Activated CD4-positive, CD25-positive, alpha-beta regulatory T cell treated with anti-CD3 and anti-CD28 coated beads, Interleukin-2, amount 50 U/mL, for 72 hours (primary cell): ENCODE measurements at places on chromosomes 1 and 21.

GRCh38 chr1:89822999-89823628 lies 2.3 kb downstream of the LRRC8D start:
- DNase-seq: no peak

DNA sequence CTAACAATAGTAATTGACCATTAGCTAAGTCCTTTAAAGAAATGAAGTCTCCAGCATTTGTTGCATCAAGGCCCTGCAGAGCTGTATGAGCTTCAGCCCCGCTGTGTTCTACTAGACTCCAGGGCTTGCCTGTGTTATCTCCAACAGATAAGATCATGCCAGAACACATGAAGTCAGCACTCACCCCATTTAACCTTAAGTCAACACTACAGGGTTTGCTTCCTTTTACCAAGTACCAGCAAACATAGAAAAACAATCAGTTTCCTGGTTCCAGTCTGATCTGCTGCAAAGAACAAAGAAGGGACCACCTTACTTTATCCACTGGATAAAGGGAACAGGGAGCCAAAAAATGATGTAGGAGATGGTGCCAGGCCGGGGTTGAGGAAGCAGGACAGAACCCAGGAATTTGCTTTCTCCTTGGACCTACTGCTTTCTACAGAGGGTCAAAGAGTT lies 41.3 kb upstream of the ENAH start:
- no peak for DNase-seq

- DNase-seq: peak; percentile 57
These were observed 13.0 kb upstream of the LRP8 start for GRCh38 chr1:53340660-53341520.

GRCh38 chr1:240285540-240285939 lies 193.9 kb downstream of the FMN2 start:
- no peak for DNase-seq

GRCh38 chr1:19462781-19463503 lies 22.4 kb downstream of the CAPZB start:
- DNase-seq: no peak

DNA sequence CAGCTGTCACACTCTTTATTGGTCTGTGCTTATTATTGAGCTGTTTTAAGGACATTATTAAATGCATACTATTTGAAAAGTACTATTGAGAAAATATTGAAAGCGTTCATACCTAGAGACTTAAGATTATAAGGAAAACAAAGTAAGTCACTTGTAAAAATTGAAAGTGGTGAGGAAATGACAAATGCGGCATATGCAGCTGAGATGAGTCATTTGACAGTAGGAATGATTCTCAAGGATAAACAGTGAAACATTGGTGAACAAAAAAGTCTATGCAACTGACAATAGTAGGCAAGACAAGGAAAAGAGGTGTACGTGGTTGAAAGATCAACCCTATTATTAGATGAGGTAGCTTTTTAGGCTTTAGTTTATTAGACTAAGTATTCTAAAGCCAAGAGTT lies 82.6 kb upstream of the MAP10 start:
- no peak for DNase-seq

GRCh38 chr1:109060707-109061106 lies 15.1 kb downstream of the TAF13 start:
- DNase-seq: no peak

- DNase-seq: no peak
These were observed 1.1 kb downstream of the RHBDL2 start for GRCh38 chr1:38940339-38941047.

GRCh38 chr1:48608882-48609281 lies 136.9 kb upstream of the SPATA6 start:
- DNase-seq: no peak

DNA sequence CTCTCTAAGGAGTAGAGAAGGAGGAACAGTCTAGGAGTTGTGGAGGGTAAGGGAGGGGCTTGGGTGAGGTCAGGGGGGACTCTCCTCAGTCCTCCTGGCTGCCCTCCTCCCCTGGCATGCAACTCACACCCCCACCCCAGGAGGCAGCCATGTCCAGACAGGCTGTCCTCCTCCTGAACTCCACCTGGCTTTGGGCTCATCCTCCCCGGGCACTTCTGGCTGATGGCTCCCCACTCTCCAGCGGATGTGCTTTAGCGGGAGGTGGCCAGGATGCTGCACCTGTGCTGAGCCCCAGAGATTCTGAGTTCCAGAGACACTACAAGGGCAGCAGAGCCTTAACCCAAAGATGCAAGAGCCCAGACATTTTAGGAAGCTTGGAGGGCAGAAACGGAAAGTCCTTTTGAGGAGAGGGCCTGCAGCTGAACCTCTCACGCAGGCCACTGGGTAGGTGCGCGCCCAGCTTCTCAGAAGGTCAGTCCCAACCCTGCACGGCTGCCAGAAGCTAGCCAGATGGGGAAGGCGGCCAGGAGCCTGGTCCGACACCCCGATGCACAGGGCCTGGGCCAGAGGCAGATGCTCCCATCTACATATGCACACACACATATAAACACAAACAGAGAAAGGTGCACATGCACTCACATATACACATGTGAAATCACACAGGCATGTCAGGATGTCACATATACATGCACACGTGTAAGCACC lies 83.4 kb downstream of the PDE9A start:
- no peak for DNase-seq

- DNase-seq: no peak
These were observed 92.9 kb upstream of the FGGY start for GRCh38 chr1:59204001-59204400.

DNA sequence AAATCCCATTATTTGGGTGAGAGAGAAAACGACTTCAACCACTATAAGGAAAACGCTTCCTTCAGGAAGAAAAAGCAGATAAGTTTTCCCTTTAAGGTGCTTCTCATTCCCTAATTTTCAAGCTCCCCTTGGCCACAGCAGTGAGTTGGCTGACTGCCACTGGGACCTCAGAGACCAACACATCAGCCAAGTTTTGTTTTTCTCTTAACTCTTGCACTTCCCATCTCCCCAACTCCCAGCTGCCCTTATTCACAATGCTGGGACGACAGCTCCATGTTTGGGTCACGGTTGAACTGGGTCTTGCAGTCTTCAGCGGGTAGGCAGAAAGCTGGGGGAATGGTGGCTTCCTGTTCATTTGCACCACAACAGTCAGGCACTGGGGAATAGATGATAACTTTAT lies 18.9 kb downstream of the SGIP1 start:
- DNase-seq: no peak

DNA sequence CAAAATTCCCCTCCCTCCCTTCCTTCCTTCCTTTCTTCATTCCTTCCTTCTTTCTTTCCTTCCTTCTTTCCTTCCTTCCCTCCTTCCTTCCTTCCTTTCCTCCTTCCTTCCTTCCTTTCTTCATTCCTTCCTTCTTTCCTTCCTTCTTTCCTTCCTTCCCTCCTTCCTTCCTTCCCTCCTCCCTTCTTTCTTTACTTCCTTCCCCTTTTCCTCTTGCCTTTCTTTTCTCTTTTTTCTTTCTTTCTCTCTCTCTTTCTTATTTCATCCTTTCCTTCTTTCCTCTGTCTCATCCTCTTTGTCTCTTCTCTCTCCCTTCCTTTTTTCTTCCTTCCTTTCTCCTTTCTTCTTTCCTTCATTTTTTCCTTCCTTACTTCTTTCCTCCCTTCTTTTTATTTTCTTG lies 171.9 kb upstream of the BRINP3 start:
- no peak for DNase-seq

DNA sequence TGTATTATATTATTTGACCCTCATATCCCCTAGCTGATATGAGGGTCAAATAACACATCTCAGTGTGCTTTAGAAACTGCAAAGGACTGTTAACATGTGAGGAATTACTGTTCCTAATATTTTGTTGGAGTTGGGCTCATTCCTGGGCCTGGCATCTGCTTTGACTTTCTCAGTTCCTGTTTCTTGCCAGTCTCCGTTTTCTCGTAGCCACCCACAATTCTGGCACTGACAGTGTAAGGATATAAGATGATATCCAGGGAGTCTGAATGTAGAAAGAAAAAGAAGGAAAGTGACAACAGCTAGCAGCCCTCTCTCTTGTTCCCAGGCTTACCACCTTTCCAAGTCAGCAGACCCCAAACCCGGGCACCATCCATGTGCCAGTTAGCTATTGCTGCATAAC lies 54.4 kb upstream of the SCMH1 start:
- DNase-seq: no peak

DNA sequence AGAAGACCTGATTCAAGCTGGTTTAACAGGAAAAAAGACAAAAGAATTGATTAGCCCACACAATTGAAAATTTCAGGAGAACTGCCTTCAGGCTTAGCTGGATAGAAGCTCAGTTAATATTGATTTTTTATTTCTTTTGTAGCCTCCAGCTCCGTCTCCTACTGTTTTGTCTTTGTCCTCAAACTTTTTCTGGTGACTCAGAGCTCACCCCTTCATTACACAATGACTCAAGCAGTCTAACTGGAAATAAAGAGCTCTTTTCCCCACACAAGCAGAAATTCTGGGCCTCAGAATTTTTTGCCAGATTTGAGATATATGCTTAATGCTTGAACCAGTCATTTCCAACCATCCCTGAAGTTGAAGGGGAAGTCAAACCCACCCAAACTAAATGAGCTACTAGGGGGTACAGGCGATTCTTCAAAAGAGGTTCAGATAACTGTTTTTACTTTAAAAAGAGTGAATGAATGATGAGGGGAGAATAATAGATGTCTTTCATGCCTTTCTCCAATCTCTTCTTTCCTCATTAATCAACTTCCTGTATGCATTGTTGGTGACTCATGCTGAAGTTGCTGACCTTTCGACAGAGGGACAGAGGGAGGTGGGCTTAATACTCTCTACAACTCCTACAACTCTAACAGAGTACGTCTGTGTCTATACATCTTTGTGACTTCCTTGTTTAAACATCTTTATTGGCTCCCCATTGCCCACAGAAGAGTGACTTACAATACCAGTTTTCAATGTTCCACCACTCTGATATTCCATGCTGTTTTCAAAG lies 6.2 kb upstream of the ACP6 start:
- DNase-seq: no peak

DNA sequence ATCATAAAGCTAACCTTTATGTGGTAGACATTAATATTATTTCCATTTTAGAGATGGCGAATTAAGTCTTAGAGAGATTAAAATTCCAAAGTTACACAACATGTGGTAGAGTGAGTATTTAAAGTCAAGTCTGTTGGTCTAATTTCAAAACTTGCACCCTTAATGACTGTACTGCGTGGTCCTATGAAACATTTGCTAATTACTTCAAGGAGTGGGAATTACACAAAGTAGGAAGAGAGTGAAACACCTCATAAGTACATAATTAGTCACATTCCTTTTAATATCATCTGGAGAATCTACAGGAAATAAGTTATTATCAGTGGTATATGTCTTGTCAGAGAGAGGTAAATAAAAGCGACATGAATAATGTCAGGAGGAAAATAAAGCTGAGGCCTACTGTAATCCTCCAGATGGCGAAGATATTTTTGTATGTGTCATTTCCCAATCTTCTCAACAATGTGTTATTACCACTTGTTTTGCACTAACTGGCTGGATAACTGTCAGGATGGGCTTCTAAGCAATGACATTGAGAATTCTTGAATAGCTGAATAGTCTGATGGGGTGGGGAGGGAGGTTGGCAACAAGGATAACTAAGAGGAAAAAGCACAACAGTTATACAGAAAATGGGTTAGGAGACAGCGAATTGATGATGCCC lies 95.5 kb downstream of the TNFSF18 start:
- no peak for DNase-seq

- no peak for DNase-seq
These were observed 633.8 kb downstream of the PTPRC start for GRCh38 chr1:199272628-199273086.

DNA sequence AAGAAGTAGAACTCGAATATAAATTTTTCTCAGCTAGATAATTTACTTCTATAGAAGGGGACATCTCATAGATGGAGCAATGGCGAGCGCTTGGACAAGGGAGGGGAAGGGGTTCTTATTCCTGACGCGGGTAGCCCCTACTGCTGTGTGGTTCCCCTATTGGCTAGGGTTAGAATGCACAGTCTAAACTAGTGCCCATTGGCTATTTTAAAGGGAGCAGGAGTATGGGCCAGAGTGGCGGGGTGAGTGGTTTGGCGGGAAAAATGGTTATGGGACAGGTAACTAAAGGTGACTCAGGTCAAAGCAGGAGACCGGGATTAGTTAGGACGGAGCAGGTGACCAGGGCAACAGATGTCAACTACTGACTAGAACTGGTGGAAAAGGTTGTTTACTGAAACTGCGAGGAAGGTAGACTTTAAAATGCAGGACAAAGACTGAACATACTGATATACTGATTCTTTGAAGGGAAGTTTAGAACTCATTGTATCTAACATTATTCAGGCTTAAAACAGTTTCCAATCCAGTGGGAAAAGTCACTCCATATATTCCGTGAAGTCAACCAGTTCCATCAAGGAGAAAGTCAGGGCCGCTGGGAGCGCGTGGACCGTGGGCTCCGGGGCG lies 940 bp upstream of the ATAD3A start:
- DNase-seq: no peak

- no peak for DNase-seq
These were observed 969.9 kb downstream of the TTLL7 start for GRCh38 chr1:83029050-83029449.

DNA sequence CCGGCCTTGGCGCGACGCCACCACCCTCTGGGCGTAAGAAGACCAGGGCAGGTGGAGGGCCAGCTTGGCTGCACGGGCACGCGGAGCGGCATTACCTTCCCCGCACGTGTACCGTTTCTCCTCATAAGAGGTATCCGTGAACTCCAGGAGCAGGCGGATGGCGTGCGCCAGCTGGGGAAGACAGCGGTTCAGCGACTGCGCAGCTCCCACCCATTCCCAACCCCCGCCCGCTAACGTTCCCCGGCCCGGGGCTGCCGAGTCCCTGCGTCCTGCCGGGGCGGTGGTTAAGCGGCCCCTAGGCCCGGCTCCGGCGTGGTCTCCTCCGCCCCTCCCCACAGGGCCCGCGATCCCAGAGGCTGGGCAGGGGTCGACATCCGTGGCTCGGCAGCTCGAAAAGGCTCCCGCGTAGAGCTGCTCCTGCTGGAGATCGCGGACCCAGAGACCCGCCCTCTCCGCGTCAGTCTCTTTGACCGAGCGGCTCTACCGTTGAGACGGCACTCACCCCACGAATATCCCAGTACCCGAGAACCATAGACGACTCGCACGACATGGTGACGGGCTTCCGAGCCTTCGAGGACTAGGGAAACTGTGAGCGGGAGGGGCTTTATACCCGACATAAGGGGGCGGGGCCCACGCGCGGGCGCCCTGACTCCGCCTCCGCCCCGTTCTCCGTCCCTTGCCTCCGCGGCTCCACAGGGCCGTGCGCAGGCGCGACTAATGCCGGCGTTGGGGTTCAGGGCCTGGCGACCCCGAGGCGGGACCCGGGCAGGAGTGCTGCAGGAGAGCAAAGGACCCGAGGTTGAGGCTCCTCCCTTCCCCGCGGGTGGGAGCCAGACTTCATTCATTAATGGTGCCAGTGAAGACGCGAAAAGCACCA lies 862 bp downstream of the GSTM3 start:
- peak; percentile 81 for DNase-seq

GRCh38 chr1:231517076-231517475 lies 11.4 kb upstream of the TSNAX start:
- DNase-seq: no peak

GRCh38 chr1:243477731-243478290 lies 222.0 kb downstream of the SDCCAG8 start:
- DNase-seq: no peak
